ENCODE measurements at places on chromosomes 2 and 18.

DNA sequence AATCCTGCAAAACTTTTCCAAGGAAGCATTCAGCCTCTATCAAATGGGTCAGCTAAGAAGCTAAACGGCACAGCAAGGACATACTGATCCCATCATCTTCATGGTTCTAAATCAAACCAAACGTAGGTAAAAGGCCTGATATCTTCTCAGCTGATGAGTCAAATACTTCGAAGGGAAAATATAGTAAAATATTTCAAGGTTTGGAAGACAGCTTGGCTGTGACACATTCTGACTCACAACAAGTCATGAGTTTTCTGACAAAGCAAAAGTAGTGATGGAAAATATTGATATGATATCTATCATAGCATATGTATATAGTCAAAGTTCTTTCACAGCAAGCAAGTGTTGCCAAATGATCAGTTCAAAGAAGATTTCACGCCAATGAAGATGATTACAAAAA lies 31.5 kb downstream of the DOCK10 start:
- DNase-seq, result no peak

DNA sequence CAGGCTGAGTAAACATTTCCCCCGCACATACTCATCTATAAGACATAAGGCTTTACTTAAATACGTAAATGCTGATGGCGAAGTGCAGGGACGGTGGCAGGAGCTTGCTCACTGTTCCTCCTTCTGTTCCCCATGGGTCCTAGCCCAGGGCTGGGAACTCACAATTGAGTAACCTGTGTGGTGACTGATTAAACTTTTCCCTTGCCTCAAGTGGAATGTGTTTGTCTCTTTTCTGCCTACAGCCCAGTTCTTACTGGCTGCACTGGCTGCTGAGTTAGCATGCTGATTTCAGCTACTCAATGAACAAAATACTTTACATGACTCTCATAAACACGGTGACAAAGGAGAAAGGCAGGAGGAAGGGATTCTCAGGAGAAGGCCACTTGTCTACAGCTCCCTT lies 87.3 kb downstream of the MARCO start:
- no peak for DNase-seq

DNA sequence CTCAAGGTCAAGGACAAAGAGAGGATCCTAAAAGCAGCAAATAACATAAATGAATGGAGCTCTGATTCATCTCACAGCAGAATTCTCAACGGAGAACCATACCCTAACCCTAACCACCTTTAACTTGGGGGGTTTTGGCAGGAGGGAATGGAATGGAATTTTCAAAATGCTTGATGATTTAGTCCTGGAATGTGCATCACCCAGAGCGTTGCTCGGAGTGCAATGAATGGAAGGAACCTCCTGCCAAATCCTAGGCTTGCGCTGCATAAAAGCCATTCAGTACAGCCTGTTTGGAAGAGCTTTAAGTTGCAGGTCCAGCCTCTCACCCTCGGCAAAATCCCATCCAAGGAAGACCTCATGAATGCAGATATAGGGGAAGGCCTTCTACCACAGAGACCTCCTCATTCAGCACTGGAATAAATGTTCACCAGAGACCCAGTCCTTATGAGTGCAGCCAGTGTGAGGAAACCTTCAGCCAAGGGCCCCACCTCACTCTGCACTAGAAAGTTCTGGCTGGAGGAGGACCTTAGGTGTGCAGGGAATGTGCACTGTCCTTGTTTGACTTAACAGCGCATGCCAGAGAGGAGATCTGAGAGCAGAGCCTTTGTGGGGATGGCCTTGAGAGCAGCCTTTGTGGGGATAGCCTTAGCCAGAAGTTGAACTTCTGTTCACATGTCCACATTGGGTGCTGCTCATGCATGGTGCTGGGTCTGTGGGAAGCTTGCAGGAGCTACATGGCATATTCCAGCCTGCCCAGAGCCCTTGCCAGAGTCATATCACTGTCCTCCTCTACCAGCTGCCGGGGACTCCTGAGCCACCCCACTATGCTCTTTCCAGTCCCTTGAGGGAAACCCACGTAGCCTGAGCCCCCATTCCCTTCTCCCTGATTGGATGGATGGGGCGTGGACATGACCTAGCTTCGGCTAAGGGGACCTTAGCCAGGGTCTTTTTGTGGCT lies 30.5 kb downstream of the ASB1 start:
- no peak for DNase-seq

DNA sequence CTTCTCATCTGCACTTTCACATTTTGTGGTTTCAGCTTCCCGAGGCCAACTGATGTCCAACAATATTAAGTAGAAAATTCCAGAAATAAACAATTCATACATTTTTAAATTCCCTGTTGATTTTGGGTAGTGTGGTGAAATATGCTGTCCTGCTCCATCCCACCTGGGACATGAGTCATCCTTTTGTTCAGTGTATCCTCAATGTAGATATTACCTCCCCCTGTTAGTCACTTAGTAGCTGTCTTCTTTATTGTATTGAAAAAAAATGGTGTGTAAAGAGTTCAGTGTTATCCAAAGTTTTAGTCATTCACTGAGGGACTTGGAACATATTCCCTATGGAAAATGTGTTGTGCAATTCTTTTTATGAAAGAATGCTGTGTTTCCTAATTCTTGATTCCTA lies 348.1 kb downstream of the SOCS6 start:
- no peak for DNase-seq

GRCh38 chr2:149800624-149801542 lies 213.3 kb upstream of the MMADHC start:
- no peak for DNase-seq

GRCh38 chr2:215811409-215812345 lies 201.7 kb downstream of the MREG start:
- DNase-seq, result no peak

DNA sequence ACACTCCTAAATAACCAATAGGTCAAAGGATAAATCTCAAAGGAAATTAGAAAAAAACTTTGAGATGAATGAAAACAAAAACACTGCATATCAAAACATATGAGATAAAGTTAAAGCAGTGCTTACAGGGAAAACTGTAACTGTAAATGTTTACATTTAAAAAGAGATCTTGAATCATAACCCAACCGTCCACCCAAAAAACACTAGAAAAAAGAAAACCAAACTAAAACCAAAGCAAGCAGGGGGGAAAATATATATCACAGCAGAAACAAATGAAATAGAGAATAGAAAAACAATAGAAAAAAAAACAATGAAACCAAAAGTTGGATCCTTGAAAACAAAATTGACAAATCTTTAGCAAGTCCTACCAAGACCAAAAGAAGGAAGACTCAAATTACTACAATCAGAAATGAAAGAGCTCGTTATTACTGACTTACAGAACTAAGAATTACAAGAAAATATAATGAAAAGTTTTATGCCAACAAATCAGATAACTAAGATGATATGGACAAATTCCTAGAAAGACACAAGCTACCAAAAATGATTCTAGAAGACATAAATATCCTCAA lies 65.6 kb downstream of the TLK1 start:
- no peak for DNase-seq

DNA sequence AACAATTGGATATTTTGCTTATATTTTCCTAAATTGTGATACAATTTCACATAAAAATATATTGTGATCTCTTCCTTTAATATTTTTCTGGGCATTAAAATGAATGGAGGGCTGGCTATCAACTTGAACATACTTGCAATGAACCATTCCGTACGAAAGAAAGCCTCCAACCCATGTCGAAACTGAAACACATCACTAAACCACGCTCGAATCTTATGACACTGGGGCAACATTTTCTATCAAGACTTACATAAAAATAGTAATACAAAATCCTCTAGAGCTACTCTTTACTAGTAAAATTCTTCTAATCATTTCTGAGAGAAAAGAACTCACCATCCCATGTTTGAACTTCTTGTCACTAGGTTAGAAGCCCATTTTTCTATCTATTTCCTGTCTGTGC lies 132.8 kb upstream of the DOK6 start:
- DNase-seq, result no peak

GRCh38 chr2:43942881-43943280 lies 52.9 kb downstream of the LRPPRC start:
- no peak for DNase-seq

- DNase-seq, result no peak
Observed at GRCh38 chr2:106189325-106189724, 4.8 kb downstream of the UXS1 start.

DNA sequence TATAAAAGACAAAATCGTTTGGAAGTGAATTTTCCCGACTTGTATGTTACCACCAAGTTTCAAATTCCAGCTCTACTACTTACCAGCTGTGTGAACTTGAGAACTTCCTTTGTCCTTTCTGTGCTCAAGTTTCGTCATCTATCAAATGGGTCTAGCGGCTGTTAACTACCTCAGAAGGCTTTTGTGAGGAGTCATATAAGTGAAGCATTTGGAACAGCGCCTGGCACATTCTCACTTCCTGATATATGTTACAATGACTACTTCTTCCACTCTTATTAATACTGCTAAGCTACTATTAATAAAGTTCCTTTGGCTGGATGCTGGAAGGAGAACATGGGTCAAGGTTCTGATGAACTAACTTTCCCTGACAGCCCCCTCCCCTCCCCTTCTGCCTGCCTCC lies 104.5 kb downstream of the MEIS1 start:
- DNase-seq, result no peak
